Pulmonary artery endothelial cell (primary cell): ENCODE measurements at places on chromosomes 13 and 19.

DNA sequence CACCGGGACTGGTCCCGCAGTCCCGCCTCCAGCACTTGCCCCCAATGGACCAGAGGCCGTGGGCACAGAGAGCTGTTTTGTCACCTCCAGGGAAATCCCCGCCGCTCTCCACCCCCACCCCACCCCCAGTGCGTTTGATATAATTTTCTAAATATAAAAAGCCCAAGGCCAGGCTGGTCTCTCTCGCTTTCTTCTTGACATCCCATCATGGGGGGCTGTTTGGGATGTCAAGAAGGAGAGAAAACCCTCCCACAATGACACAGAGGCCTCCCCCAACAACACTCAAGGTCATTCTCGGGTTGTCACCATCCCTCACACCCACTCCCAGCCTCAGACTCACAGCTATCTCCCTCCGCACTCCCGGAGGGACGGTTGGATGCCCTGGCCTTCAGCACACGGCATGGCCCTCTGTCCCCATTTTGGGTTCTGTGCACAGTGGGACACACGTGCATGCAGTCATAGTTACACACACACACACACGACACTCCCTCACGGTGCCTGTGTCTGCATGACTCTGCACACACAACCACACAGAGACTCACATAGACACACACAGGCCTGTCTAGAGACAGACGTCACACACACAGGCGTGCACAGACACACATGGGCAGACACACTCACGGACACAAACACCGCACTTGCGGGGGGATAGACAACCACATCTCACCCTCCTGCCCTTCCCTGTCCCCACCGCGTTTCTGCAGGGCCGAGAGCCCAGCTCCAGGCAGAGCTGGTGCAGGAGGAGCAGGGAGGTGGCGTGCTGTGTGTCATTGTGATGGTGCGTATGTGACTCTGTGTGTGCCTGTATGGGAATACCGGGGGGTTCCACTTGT is 4.8 kb upstream of the NFIC start:
- DNase-seq = no peak

- no peak for DNase-seq
Measured at GRCh38 chr13:21964686-21965085, 293.8 kb downstream of the FGF9 start.

GRCh38 chr19:45526971-45527370 is 19.7 kb downstream of the VASP start:
- DNase-seq = no peak

- DNase-seq = no peak
Measured at GRCh38 chr13:73966331-73966730, 167.9 kb downstream of the KLF12 start.

DNA sequence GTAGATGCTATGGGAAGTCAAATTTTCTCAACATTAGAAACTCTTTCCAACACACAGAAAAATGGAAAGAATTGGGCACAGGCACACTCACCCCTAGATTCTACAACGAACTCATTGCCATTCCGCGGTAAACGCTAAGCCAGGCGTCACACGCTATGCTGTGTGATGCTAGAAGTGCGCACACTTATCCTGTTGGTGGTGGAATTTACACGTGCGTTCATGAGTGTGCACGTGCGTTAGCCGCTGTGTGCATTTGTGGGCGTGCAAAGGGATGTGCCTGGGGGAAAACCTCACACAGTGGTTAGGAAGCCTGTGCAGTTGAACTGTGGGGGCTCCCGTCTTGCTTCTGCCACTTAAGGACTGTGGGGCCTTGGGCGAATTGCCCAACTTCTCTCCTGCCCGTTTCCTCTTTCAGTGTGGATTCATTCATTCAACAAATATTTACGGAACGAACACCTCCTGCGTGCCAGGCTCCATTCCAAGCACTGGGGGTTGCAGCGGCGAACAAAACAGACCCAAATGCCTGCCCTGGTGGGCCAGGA is 7.7 kb downstream of the NFILZ start:
- no peak for DNase-seq

- no peak for DNase-seq
Measured at GRCh38 chr19:30086916-30087315, 144.9 kb downstream of the URI1 start.

GRCh38 chr13:77811381-77811780 is 107.2 kb downstream of the EDNRB start:
- DNase-seq = no peak

GRCh38 chr13:61252213-61252612 is 163.4 kb downstream of the PCDH20 start:
- no peak for DNase-seq

GRCh38 chr13:52850396-52851136 is 2.1 kb upstream of the PCDH8 start:
- DNase-seq = no peak

DNA sequence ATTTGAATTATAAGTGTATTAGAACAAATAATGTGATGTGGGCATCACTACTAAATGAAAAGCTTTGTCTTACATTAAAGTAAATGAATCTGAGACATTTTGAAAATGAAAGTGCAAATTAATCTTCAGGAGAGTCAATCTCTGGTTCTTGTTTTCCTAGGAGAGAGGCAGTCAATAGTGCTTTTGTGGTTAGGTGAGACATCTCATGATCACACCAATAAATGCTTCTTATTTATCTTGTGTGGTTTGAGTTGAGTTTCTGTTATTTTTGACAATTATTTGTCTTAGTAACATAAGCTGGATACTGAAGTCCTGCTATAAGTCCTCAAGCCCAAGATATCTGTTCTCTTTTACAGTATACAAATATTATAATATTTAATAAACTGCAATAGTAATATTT is 1378.0 kb upstream of the PCDH9 start:
- no peak for DNase-seq
